ENCODE measurements at places on chromosomes 5 and 9.

DNA sequence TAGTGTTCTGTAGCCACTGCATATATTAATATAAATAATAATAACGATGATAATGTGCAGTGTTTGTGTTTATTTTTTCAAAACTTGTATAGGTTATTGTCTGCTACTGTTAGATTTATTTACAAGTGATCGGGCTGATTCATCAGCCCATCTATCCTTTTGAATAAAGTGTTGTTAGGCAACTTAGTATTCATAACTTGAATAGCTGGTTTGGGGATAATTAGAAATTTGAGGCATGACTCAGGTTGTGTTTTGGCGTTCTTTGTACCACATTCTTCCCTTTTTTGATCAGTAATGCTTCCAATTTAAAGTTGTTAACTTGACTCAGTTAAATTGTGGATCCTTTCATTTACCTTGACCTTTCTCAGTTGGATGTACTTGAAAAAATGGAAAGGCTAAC lies 69.7 kb downstream of the FOCAD start:
- DNase-seq = no peak

DNA sequence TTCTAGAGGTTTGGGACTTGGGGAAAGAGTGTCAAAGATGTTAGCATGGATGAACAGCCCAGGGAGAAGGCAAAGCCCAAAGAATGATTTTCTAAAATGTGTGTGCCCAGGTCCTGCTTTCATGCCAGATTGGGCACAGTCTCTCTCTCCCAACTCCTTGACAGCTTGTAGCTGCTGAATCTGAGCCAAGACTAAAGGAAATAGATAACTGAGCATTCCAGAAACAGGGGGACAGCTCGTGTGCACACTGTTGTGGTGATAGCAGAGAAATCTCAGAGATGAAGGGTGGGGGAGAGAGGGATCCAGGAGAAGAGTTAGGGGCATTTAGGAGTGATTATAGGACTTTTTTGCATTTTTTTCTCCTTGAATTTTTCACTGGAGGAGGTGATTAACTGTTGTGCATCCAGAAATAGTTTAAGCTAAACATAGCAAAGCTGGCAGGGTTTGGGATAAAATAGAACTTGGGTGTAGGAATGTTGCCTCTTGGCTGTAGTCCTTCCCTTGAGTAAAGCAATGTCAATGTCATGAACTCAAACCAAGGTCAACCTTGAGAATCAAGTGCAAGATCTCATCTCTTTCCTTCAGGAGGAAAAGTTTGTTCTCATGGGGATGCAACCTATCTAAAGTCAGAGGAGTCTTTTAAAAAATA lies 245.9 kb downstream of the SH3GL2 start:
- DNase-seq = no peak

- no peak for DNase-seq
These were observed 3.2 kb upstream of the RNU6ATAC start for GRCh38 chr9:134167530-134167931.

- DNase-seq = no peak
These were observed 641.9 kb upstream of the CDH6 start for GRCh38 chr5:30551618-30552017.

DNA sequence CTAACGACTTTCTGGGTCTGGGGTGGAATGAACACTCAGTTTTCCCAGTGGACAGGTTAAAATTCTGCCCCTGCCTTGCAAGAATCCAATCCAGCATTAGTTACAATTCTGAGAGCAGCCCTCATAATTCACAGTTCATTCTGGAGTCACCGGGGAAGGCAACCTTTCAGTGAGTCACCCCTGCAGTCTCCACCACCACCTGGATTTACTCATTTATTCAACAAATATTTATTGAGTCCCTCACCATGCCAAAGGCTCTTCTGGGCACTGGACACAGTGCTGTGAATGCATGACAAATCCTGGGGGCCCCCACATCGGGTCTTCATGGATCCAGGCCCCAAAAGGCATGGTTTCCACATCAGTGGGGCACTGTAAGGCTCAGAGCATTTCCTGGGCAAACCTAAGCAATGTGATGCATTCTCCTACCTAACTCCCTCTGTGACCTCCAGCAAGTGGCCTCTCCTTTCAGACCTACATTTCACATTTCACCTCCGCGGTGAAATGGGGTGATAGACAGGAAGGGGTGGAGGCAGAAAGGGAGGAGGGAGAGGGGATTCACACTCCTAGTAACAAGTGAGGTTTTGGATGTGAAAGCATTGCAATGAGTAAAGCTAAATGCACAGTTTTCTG lies 6.4 kb upstream of the MSX2 start:
- DNase-seq = no peak

- DNase-seq = no peak
These were observed 172.0 kb downstream of the GDNF start for GRCh38 chr5:37667846-37668245.

- DNase-seq = no peak
These were observed 382.8 kb upstream of the ZNF608 start for GRCh38 chr5:125129151-125129806.

GRCh38 chr5:31459594-31459993 lies 72.3 kb downstream of the DROSHA start:
- no peak for DNase-seq

DNA sequence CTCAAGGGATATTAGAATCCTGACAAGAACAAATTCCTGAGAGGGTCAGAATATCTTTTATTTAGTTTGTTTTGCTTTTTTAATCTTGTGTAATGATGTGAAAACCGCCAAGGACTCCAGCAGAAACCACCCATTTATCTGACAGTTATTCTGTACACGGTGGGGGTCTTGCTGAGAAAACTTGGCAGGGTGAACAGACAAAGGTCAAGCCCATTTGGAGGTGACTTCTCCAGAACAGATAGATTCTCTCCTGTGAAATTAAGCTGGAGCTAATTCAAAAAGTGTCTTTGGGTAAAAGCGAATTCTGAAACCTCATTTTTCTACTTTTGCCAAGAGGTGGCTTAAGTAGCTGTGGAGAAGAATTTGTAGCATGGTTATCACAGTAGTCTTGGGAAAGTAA lies 484.4 kb downstream of the SPOCK1 start:
- no peak for DNase-seq

DNA sequence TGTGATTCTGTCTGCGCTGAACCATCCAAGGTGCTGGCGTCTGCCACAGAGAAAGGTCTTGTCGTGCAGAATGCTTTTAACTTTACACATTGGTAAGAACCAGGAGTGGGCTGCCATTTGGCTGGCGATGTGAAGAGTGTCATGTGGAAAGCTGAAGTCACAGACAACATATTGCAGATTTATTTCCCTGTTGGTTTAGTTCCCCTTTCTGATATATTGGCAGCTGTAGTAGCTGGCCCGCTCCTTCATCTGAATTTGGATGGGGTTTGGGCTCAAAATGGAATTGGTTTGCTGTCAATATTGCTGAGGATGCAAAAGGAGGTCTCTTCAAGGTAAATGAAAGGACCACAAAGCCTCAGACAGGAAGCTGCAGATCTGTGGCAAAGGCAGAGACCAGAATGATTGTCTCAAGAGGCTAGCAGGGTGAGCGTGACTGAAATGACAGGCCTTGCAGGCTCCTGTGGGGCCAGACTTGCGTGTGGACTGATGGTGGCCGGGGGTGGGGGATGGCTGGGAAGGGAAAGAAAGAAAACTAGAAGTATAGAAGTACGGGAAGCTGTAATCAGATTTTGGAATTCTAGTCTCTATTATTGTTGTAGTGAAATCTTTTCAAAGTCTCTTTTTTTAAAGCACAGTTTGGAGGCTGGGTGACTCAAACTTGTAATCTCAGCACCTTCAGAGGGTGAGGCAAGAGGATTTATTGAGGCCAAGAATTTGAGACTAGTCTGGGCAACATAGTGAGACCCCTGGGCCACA lies 25.1 kb upstream of the CD180 start:
- no peak for DNase-seq

Measured in NCI-H2107 (cell line).